HFFc6 (cell line): ENCODE measurements at places on chromosomes 1 and 21. TPM values are rescaled to one million over a fixed set of nuclear protein-coding genes. Genes with fewer than 3 reads are reported as not detected.
A peak's percentile ranks its signal among the peaks of the same experiment; 100 is the strongest.

GRCh38 chr1:18575620-18576019, 55.0 kb upstream of the PAX7 start:
- H3K4me1 ChIP-seq, result peaks cover 5% of the 10 kb centered on the region; the same call in 1 of the 2 replicates
- H3K36me3 ChIP-seq, result no peaks in the 10 kb centered on the region
- no peak overlapping the region for H3K4me3 ChIP-seq
- H3K27me3 ChIP-seq, result peaks cover 6% of the 10 kb centered on the region
- H3K27ac ChIP-seq, result no peak overlapping the region

DNA sequence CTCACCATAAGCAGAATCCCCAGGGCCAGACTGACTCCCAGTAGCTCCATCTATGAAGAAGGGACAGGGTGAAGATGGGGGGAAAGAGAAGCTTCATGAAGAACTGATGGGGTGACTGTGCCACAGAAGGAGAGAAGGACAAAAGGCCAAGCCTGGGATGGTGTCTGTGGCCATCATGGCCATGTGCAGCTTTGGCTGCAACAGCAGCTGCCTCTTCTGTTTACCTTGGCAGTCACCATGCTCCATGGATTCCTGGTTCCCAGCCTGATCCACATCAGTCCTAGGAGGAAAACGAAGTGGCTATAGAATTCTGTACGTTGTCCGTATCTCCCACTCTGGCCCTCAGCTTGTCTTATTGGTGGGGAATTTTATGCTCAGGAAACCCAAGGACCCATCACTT, 12.0 kb downstream of the SEMA6C start:
- H3K27me3 ChIP-seq, result peaks cover 4% of the 10 kb centered on the region; the same call in 1 of the 2 replicates
- no peak overlapping the region for H3K4me3 ChIP-seq
- peaks cover 14% of the 10 kb centered on the region for H3K4me1 ChIP-seq
- H3K36me3 ChIP-seq, result no peaks in the 10 kb centered on the region

GRCh38 chr1:170097449-170097948, 23.0 kb upstream of the KIFAP3 start:
- H3K27ac ChIP-seq, result no peak overlapping the region
- H3K27me3 ChIP-seq, result peaks cover 8% of the 10 kb centered on the region; the same call in 1 of the 2 replicates
- H3K4me1 ChIP-seq, result peaks cover 6% of the 10 kb centered on the region
- H3K36me3 ChIP-seq, result no peaks in the 10 kb centered on the region

GRCh38 chr1:107262467-107263286, 121.8 kb downstream of the NTNG1 start:
- peaks cover 4% of the 10 kb centered on the region; the same call in 1 of the 2 replicates for H3K36me3 ChIP-seq
- no peak overlapping the region for H3K27ac ChIP-seq
- no peak overlapping the region for H3K4me3 ChIP-seq
- H3K27me3 ChIP-seq, result no peaks in the 10 kb centered on the region

DNA sequence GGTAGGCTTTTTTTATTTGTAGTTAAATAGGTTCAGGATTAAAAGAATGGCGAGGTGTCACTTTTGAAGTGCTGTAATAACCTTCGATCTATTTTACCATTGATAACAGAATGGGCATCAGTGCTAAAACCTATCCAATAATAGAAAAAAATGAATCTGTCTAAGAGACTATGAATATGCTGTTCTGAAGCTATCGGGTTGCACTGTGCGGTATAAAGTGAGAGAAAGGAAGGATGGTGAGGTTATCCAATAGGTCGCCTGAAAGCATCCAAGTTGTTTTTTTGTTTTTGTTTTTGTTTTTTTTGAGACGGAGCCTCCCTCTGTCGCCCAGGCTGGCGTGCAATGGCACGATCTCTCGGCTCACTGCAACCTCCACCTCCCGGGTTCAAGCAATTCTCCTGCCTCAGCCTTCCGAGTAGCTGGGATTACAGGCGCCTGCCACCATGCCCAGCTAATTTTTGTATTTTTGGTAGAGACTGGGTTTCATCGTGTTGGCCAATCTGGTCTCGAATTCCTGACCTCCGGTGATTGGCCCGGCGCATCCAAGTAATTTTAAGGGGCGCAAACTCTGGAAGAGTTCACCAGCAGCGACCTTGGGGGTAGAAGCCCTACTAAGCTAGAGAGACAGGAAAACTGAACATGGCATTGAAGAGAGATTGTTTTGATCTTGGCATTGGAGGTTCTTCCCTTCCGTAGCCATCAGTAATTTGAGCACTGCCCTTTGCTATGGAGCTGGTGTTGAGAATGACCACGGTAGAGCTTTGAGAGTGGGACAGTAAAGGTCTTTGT, 8.7 kb upstream of the MDM4 start:
- H3K27ac ChIP-seq, result peak overlapping the region; percentile 79
- DNase-seq, result peak; percentile 51
- no peaks in the 10 kb centered on the region for H3K36me3 ChIP-seq
- H3K4me3 ChIP-seq, result peak overlapping the region; percentile 95

GRCh38 chr21:45167796-45168222, 93.4 kb downstream of the ADARB1 start:
- no peak overlapping the region for H3K4me3 ChIP-seq
- DNase-seq, result peak; percentile 5
- peaks cover 16% of the 10 kb centered on the region for H3K27me3 ChIP-seq
- H3K27ac ChIP-seq, result no peak overlapping the region; the same call in 1 of the 2 replicates

DNA sequence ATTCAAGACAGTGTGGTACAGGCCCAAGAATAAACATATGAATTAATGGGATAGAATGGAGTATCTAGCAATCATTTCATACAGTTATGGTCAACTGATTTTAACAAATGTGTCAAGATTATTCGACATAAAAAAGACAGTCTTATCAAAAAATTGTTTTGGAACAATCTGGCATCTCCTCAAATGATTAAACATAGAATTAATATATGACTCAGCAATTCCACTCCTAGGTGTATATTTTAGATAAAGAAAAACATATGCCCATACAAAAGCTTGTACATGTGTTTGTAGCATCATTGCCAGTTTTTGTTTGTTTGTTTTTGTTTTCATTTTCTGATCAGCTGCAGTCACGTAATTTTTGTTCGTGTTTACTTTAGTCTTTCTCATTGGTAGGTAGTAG, 1188.3 kb downstream of the BRINP3 start:
- no peaks in the 10 kb centered on the region for H3K4me1 ChIP-seq
- no peak overlapping the region for H3K27ac ChIP-seq
- no peaks in the 10 kb centered on the region for H3K27me3 ChIP-seq
- no peak for DNase-seq
- H3K4me3 ChIP-seq, result no peak overlapping the region

Gene OR2T2
- not detected in 3 replicates for total RNA-seq

Gene ZBTB8A
- total RNA-seq, result 4.1 to 5.6 TPM (median 5.3 TPM) in 3 replicates

Gene MAN1C1
- not detected in 2 replicates for total RNA-seq
